ENCODE measurements at places on chromosomes 13 and 19. TPM values are rescaled to one million over a fixed set of nuclear protein-coding genes. Genes with fewer than 3 reads are reported as not detected.

Gene LENG8
- total RNA-seq, result 113 TPM

Gene NOTCH3
- total RNA-seq, result 164 TPM

Gene WASF3
- total RNA-seq, result 24.7 TPM

Gene NLRP5
- total RNA-seq, result not detected

Gene ERICH6B
- total RNA-seq, result not detected

Gene PPP1R13L
- total RNA-seq, result 31.2 TPM

Gene RNF225
- total RNA-seq, result not detected

Gene CABP5
- not detected for total RNA-seq

- peak; percentile 71 for DNase-seq
These were observed 25.2 kb upstream of the F7 start for GRCh38 chr13:113080361-113080831.

DNA sequence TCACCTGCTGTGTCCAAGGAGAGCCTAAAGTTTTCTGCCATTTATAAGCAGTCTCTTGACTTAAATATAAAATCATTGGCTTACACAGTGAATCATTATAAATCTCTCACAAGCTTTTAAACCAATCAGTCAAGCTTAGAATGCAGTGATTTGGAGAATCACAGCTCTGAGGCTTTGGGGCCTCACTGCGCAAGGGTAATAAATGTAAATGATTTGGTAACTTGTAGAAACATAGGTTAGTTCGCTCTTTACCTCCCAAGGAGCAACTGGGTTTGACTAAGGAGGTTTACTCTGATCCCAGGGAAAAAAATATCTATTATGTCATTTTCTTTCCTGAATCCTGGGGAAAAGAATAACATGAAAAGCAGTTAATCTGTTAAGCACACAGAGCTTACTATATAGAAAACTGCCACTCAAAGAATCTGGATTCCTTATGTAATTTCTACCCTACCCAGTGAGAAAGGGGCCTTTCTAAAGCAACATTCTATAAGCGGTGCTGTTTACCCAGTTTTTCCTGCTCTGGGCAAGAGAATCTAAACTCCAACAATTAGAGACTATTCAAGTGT lies 128.2 kb downstream of the MZT1 start:
- no peak for DNase-seq

GRCh38 chr13:79485014-79485811 lies 4.3 kb downstream of the NDFIP2 start:
- no peak for DNase-seq

GRCh38 chr13:85419611-85420010 lies 379.6 kb downstream of the SLITRK6 start:
- no peak for DNase-seq

- no peak for DNase-seq
These were observed 2.9 kb downstream of the SOX1 start for GRCh38 chr13:112069845-112070251.

DNA sequence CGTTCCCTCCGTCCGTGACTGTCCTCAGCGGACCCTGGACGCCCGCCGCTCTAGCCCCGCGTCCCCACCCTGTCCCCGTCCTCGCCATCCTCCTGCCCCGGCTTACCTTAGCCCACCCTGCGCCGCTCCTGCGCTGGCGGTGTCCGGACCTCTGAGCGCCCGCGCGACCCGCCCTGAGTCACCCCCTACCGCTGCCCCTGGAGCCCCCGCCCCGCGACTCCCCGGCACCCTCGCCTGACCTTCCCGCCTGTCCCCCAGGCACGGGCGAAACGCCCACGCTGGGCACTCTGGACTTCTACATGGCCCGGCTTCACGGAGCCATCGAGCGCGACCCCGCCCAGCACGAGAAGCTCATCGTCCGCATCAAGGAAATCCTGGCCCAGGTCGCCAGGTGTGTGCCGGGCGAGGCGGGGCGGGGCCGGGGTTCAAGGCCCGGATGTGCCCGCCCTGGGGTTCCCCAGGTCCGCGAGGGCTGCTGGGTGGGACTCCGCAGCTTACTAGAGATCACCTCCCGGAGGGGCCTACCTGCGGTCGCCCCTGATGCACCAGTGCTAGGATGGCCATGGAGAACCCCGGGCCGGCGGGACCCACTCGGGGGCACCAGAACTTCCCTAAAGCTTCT lies 5.1 kb downstream of the HMG20B start:
- DNase-seq, result no peak

DNA sequence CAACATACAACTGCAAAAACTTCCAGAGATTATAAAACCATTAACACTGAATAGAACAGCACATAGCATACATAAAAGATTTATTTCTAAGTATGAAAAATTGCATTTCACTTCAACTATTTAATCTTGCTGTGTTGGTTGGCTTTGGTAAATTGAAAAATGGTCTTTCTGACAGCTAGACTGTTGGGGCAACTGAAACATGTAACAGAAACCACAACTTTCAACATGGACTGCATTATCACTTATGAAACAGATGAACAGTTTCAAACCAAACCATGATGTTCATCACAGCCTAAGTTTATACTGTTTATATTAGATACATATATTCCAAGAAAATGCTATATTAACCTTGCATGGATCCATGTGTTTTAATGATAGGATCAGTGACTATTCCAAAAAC lies 324.1 kb upstream of the PCDH9 start:
- DNase-seq, result no peak

DNA sequence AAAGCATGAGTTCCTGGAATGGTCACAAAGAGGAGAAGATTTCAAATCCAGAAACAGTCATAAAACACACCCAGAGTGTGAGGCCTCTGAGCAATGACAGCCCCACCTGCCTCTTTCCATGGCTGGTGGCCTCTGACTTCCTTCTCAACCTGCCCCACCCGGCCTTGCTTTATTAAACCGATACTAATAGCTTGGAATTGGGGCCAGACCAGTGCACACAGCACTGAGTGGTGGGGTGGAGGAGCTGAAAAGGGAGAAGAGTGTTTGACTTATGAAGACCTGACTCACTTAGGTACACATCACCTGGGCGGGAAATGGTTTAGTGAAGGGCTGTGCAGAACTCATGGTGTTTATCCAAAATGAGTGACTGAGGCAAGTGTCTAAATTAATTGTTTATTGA lies 20.7 kb upstream of the CEACAM6 start:
- DNase-seq, result no peak

DNA sequence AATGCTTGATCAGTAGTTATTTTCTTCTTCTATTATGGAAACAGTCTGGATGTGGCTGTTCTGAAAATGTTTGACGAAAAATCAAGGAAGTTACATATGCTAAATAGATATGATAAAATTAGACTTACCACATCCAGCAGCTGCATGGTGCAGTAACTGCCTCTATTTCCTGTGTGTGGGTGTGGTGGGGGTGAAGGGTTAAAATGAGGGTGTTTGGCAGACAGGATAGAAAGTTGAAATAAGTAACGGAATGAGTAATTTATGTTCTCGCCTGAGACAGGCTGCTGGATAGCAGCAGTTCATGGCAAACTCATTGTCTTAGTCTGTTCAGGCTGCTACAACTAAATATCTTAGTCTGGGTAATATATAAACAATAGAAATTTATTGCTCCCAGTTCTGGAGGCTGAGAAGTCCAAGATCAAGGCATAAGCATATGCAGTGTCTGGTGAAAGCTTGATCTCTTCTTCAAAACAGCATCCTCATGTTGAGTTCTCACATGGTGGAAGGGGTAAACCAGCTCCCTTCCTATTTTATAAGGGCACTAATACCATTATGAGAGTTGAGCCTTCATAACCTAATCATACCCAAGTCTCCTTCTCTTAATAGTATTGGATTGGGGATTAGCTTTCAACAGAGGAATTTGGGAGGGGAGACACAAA lies 1248.9 kb downstream of the SLITRK5 start:
- no peak for DNase-seq

- DNase-seq, result no peak
These were observed 640.1 kb upstream of the KLF12 start for GRCh38 chr13:74774264-74774663.

- DNase-seq, result peak; percentile 14
These were observed 350.0 kb downstream of the ZNF536 start for GRCh38 chr19:30722186-30722585.

DNA sequence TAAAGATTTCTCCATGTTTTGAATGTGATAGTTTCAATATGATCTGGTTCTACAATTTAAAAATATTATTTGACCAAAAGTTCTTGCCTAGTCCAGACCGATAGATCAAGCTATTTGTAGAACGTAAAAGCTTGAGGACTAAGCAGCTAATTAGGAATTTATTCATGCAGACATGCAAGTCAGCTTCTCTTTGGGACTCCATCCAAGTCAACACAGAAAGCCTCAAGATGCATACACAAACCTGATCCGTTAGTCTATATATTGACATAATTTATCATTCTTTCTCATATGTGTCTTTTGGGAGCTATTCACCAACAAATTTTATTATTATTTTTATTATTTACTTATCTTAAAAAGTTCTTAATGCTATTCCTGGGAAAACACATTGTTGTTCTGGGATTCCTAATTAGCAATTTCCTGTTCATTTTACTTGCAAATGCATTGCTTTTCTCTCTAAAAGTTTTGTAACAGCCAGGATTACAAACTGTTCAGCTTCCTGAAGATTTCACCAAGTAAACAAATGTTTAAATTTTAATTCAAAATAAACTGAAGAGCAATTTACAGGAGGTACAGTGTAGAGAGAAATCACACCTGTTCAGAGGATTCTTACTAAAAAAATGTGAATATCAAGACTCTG lies 375.3 kb downstream of the GPC5 start:
- no peak for DNase-seq

DNA sequence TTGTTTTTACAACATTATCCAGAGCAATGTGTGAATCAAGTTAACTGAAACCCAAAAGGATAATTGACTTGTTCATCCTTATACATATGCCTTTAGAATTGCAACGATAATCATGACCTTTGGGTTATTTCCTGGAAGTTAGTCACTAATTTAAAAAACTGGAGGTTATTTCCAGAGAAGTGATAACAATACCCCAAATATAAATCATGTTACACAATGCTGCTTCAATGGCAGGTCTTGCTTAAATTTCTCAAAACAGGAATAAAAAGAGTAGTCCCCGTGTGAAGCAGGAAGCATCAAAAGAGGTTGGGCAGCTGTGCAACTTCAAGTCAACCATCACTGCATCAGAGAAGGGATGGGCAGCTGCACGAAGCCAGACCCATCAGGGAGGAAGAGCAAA lies 134.4 kb downstream of the EFNB2 start:
- no peak for DNase-seq

DNA sequence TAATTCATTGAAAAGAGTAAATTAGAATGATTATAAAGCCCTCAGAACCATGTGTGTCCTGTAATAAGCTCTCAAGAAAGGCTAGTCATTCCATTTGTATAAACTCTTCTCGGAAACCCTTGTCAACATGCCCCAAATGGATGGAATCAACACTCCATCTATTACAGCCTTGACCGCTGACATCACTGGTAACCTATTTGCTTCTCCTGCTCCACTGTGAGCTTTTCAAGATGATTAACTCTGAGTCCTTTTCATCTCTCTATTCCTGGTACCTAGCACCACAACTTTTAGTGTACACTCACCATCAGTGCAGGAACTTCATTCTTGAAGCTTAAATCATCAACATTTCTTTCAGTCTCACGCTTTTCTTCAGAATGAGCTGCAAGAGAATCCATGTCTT lies 612.0 kb downstream of the DCT start:
- DNase-seq, result no peak

GRCh38 chr13:112619730-112620631 lies 32.0 kb upstream of the TUBGCP3 start:
- DNase-seq, result peak; percentile 55

DNA sequence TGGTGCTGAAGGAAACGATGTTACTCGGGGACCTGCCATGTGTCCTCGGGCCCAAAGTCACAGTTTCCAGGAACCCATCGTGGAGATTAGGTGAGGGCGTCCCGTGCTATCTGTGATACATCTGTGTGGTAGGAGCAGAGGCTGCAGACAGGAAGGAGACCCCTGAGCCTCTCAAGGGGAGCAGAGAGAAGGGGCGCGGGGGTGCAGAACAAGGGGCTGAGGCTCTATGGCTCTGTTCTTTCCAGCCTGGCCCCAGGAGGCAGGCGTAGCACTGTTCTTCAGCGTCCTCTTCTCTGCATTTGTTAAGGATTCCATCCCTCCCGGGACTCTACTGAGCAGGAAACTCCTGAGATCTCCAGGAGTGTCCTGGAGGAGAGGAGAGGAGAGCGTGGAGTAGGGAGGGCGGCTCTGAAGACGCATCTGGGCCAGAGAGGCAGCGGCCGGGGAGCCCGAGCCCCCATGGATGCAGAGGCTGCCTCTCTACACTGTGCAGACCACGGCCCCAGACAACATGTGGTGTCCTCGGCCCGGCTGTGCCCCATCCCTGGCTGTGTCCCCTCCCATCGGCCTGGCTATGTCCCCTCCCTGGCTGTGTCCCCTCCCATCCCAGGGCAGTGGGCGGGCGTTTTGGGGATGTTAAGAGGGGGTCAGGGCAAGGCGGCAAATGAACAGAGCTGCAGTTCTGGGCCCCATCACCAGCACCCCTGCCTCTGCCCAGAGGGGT lies 118.0 kb downstream of the ATP11A start:
- no peak for DNase-seq

DNA sequence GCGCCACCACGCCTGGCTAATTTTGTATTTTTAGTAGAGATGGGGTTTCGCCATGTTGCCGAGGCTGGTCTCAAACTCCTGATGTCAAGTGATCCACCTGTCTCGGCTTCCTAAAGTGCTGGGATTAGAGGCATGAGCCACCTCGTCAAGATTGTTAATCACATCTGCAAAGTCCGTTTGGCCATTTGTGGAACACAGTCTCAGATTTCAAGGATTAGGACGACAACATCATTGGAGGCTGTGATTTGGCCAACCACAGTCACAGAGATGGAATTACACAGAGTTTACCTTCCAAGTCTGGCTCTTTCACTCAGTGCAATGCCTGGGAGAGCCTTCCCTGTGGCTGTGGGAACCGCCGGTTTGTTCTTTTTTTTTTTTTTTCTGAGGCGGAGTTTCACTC lies 17.8 kb downstream of the SULT2B1 start:
- DNase-seq, result no peak

DNA sequence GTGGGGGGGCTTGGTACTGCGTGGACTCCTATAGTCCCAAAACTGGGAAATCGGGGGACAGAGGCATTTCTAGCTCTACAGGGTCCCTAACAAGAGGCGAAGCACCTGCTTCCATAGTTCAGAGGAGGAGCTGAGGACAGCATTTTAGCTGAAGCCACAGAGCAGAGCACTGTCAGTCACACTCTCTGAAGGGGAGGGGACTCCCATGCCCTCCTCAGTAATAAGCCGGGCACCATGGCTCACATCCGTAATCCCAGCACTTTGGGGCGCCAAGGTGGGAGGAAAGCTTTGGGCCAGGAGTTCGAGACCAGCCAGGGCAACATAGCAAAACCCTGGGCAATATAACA lies 3.8 kb downstream of the NPAS1 start:
- no peak for DNase-seq

DNA sequence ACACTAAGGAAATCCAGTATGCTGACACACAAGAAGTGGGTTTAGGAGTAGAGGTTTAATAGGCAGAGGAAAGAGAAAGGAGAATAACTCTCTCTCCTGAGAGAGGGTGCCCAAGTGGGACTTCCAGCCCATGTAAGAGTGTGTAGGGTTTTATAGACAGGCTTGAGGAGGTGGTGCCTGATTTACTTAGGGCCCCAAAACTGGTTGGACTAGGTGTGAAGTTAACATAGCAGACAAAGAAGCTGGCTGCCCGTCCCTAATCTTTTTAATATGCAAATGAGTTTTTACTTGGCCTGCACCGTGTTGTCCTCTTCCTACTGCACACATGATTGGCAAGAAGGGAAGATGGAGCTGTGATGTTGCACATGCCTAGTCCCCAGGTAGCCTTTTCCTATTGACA lies 752.5 kb upstream of the SLITRK5 start:
- DNase-seq, result no peak

GRCh38 chr13:114062754-114063153 lies 69.7 kb downstream of the RASA3 start:
- no peak for DNase-seq

- DNase-seq, result peak; percentile 96
These were observed 1.2 kb upstream of the ING1 start for GRCh38 chr13:110712081-110712848.

Measured in posterior vena cava (tissue), 2 donors.